Activated B cell treated with CpG ODN at 0.5 μM for 24 hours (primary cell): ENCODE measurements at places on chromosomes 4 and X.

GRCh38 chrX:44063606-44064005 is 90.4 kb upstream of the NDP start:
- no peaks in the 10 kb centered on the region for H3K27me3 ChIP-seq
- no peak overlapping the region for H3K27ac ChIP-seq
- H3K4me3 ChIP-seq: no peak overlapping the region
- H3K36me3 ChIP-seq: no peaks in the 10 kb centered on the region

DNA sequence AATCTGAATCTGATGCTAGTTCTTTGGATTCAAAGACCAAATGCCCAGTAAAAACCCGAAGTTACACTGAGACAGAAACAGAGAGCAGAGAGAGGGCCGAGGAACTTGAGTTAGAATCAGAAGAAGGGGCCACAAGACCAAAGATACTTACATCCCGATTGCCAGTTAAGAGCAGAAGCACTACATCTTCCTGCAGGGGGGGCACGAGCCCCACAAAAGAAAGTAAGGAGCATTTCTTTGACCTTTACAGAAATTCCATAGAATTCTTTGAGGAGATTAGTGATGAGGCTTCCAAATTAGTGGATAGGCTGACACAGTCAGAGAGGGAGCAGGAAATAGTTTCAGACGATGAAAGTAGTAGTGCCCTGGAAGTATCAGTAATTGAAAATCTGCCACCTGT is 309.3 kb downstream of the ANK2 start:
- H3K4me1 ChIP-seq: peaks cover 14% of the 10 kb centered on the region
- no peak overlapping the region for H3K4me3 ChIP-seq
- no peaks in the 10 kb centered on the region for H3K36me3 ChIP-seq
- no peak overlapping the region for H3K27ac ChIP-seq
- DNase-seq: no peak
- H3K27me3 ChIP-seq: peaks cover 38% of the 10 kb centered on the region

- no peaks in the 10 kb centered on the region for H3K4me1 ChIP-seq
- H3K36me3 ChIP-seq: no peaks in the 10 kb centered on the region
- no peak overlapping the region for H3K27ac ChIP-seq
- H3K4me3 ChIP-seq: no peak overlapping the region
Observed at GRCh38 chr4:156173937-156174336, 220.3 kb upstream of the CTSO start.

DNA sequence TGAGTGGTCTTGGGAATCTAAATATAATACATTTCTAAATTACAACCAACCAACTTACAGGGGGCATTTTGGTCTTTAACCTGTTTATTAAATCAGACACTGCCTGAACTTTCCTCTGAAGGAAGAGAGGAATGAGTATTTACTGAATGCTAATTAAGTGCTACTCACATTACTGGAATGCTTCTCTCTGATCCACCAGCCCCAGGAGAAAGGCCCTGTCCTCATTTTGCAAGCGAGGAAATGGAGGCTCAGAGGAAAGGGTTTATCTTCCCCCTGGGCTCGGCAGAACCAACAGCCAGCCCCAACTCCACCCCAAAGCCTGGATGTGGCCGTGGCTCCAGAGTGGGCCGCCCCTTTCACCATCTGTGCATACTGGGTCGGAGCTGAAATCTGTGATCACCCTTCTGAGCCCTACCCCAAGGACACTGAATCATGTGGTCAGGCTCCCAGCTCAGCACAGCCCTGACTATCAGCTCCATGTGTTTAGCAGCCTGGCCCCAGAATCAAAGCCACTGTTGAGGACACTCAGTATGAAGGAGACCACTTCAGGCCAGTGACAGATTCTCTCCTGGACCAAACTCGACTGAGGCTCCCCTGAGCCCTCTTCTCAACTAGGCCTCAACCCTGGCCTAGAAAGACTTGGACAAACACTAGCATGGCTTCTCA is 56.7 kb upstream of the ENPP6 start:
- no peak for DNase-seq
- H3K4me1 ChIP-seq: peaks cover 33% of the 10 kb centered on the region
- H3K4me3 ChIP-seq: no peak overlapping the region
- H3K36me3 ChIP-seq: peaks cover 5% of the 10 kb centered on the region

DNA sequence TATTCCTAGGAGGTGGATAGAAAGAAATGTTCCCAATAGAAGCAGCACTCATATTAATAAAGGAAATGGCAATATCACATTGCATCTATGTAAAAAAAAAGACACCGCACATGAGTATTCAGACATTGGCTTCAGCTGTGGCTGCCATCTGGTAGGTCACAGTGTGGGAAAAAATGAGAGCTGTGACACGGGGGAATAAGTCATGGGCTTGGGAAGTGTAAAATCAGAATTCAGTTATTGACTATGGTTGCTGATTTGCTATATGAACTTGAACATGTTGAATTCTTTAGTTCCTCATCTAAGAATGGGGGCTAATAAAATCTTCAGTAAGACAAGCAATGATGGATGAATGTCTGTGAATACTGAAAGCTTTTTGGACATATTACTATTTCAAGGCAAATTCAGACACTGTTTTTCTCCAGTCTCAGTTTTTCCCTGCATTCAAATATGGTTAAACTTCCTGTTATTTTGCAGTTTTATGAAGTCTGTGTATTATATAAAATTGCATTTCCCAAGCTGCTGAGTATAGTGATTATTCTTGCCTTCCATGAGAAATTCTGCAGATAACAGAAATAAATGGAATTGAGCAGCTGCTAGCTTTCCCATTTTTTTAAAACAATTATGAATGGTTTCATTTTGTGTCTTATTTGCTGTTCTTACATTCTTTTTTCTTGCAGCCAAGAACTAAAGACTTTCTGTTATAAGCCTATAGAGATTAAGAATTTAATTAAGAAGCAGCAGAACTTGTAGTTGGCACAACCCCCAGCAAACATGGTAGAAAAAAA is 221.0 kb downstream of the ANKRD50 start:
- no peak overlapping the region for H3K4me3 ChIP-seq
- no peak for DNase-seq
- no peak overlapping the region for H3K27ac ChIP-seq
- no peaks in the 10 kb centered on the region for H3K27me3 ChIP-seq

DNA sequence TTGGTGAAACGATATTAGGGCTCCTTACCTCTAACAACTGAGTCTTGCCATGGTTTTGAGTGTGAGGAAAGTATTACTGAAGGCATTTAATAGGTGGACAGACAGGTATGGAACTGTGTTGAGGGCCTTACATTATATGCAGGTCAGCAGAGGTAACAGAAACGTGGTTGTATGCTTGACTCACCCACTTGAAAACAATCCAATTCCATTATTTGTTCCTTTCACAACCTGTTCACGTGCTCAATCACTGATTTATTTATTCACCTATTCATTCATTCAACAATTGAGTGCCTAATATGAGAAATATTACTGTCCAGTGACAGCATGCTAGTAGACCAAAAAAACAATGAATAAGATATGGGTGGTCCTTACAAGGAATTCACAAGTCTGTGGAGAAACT is 33.3 kb upstream of the PPARGC1A start:
- H3K4me3 ChIP-seq: no peak overlapping the region
- H3K4me1 ChIP-seq: no peaks in the 10 kb centered on the region
- H3K27me3 ChIP-seq: no peaks in the 10 kb centered on the region
- H3K36me3 ChIP-seq: no peaks in the 10 kb centered on the region
- DNase-seq: no peak

GRCh38 chrX:111503485-111503993 is 7.9 kb upstream of the SERTM2 start:
- no peaks in the 10 kb centered on the region for H3K27me3 ChIP-seq
- no peak overlapping the region for H3K27ac ChIP-seq
- no peak for DNase-seq
- H3K4me3 ChIP-seq: no peak overlapping the region
- H3K4me1 ChIP-seq: no peaks in the 10 kb centered on the region
- no peaks in the 10 kb centered on the region for H3K36me3 ChIP-seq

GRCh38 chr4:176642472-176642871 is 150.2 kb downstream of the VEGFC start:
- H3K4me1 ChIP-seq: no peaks in the 10 kb centered on the region
- no peak overlapping the region for H3K27ac ChIP-seq
- no peaks in the 10 kb centered on the region for H3K36me3 ChIP-seq
- DNase-seq: no peak
- no peaks in the 10 kb centered on the region for H3K27me3 ChIP-seq

GRCh38 chr4:118173956-118174725 is 139.9 kb downstream of the NDST3 start:
- H3K27me3 ChIP-seq: no peaks in the 10 kb centered on the region
- H3K4me1 ChIP-seq: no peaks in the 10 kb centered on the region
- H3K27ac ChIP-seq: no peak overlapping the region
- no peaks in the 10 kb centered on the region for H3K36me3 ChIP-seq
- no peak for DNase-seq
- H3K4me3 ChIP-seq: no peak overlapping the region
